ENCODE measurements at places on chromosomes 5 and 9.

DNA sequence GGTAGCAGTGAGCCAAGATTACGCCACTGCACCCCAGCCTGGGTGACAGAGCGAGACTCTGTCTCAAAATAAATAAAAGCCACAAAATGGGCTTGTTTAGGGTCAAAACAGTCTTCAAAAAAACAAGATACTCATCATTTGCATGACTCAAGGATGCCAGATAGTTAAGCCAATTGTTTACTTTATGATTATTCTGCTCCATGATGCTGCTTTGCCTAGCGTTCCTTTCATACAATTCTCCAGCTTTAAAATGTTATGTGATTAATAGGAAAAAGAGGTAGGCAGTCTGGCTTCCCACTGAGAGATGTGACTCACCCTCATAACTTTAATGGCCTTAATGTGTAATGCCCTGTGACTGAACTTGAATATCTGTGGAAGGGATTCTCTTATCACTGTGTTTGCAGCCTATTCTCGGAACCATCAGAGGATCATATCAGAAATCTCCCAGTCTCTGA is 364.6 kb upstream of the TRPC7 start:
- DNase-seq = no peak

DNA sequence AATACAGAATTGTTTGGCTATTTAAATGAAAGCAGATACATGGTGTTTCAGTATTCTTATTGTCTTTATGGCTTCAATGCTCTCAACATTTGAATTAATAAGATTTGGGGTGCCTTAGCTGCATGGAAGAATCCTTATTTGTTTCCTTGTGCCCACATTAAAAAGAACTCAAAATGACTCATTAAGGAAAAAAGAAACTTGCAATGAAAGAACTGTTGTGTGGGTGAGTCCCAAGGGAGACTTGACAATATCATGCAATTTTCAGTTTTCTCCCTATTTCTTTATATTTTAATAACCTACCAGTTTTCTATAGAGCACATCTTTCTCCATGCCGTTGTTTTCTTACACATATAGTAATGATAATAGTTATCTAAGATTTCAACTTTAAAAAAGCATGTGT is 404.0 kb downstream of the PDE4D start:
- DNase-seq = no peak

DNA sequence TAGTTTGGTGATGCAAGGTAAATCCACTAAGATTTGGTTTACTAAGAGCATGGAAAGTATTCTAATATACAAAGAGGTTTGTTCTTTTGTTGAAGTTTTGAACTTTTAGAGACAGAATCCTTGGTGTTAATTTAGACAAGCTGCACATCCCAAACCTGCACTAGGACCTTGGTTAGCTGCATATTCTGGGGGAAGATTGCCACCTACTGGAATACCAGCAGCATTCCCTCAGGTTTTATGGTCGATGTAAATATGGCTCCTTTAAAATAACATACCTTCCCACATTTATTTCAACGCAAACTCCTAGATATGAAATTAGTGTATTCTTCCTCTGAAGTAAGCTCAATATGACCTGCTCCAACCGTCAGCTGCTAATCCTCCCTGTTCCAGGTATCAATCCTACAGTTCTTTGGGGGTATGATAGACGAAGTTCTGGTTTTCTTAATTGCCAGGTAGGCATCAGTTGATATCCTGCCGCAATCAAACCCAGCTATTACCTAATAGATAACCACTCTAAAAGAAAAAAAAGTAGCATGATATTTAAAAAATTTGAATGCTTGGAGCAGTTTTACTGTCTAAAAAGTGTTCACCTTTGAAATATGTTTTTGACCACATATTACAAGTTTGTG is 624.1 kb downstream of the ISL1 start:
- DNase-seq = no peak

DNA sequence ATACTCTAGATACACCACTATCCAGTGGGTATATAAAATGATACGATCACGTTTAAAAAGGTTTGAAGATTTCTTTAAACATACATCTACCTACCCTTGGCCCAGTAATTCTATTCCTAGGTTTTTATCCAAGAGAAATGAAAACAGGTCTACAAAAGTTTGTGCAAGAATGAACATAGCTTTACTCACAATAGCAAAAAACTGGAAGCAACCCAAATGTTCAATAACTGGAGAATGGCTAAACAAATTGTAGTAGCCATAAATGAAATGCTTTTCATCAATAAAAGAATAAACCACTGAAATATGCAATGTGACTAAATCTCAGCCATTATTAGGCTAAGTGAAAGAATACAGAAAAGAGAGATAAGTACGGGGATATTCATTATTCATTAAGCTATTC is 438.9 kb downstream of the ARHGEF28 start:
- no peak for DNase-seq
